ENCODE measurements at places on chromosomes 13 and 19.
A peak's percentile ranks its signal among the peaks of the same experiment; 100 is the strongest.

GRCh38 chr13:29471551-29471950 lies 123.9 kb downstream of the SLC7A1 start:
- no peak for DNase-seq

DNA sequence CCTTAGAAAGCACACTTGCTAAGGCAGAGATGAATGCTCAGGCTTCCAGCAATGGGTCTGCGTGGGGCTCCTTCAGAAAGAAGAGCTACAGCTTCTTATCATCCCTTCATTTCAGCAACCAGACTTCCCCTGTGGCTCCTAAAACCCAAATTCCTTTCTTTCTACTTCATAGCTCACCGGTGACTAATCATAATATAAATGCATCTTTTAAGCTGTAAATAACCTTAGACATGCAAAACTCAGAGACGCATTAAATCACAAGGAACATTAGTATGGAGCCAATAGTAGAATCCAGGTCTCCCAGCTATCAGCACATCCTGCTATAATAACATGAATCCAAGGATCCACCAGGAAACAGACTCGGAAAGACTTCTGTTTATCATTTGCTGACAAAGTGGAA lies 375.6 kb downstream of the COG6 start:
- peak; percentile 87 for DNase-seq

GRCh38 chr13:75480671-75481175 lies 1.2 kb downstream of the TBC1D4 start:
- peak; percentile 16 for DNase-seq

- DNase-seq = no peak
Observed at GRCh38 chr19:49863935-49864320, 3.4 kb downstream of the PNKP start.

- no peak for DNase-seq
Observed at GRCh38 chr19:10566408-10566657, 523 bp upstream of the KRI1 start.

DNA sequence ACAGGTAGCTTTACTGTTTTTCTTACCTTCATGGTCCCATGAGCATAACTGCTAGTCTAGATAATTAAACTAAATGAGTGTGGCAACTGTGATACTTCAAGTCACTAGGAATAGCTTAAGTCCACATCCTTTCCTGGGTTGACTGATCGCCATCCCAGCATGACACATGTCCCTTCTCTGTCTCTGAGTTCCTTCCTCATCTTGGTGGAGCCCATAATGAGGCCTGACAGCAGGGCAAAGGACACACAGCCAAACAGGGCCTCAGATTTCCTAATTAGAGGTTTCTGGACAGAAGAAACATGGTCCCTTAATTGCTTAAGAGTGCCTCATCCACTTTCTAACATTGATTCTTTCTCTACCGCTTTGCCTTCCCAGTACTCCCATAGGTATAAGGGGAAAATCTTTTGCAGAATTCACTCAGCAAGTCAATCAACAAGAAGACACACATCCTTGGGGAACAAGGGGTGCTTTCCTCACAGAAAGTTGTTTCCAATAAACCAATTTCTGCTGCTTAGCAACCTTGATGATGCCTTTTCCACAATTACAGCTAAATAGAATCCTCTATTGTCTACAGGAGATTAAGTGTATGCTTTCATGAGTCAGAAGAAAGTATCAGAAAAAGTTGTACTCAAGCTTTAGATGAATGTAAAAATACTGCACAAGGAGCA lies 208.3 kb upstream of the SERP2 start:
- DNase-seq = no peak

DNA sequence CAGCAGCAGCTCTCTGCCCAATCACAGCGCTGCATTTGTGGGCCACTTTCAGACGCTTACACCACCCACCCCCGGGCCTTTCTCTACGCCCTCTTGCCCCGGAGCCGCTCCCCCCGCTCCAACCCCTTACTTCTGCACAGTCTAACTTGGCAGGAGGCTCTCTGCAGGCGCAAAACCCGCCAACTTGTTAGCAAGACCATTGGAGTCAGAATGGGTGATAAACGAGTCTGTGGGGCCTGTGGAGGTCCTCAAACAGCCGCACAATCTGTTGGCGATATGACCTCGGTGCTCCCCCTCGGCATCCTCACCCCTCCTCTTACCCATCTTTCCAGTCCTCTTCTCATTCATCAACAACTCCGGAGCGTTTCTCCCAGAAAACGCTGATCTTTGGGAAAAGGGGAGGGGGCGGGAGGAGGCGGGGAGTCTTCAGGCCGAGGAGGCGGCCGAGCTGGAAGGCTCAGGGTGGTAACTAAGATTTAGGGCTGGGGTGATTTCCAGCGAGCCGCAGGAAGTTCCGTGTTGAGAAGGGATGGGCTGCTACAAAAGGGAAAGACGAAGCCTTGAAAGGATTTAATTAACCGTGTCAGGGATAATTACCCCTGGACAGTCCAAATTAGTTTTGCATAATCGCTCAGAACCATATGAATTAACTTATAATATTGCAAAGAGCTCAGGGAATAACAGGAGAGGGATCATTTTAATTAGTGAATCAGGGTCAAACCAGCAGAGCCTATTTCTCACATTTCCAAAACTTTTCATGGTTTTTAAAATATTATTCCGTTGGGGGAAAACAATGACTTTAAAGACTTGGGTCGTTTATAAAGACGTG lies 4.1 kb downstream of the SOX21 start:
- no peak for DNase-seq

- DNase-seq = peak; percentile 70
Observed at GRCh38 chr19:34232566-34233481, 21.5 kb upstream of the GARRE1 start.

Measured in kidney capillary endothelial cell (primary cell).